ENCODE measurements at places on chromosomes 3 and 15.
A peak's percentile ranks its signal among the peaks of the same experiment; 100 is the strongest.

GRCh38 chr3:40310705-40311104 lies 1.2 kb downstream of the EIF1B start:
- DNase-seq, result peak; percentile 13

DNA sequence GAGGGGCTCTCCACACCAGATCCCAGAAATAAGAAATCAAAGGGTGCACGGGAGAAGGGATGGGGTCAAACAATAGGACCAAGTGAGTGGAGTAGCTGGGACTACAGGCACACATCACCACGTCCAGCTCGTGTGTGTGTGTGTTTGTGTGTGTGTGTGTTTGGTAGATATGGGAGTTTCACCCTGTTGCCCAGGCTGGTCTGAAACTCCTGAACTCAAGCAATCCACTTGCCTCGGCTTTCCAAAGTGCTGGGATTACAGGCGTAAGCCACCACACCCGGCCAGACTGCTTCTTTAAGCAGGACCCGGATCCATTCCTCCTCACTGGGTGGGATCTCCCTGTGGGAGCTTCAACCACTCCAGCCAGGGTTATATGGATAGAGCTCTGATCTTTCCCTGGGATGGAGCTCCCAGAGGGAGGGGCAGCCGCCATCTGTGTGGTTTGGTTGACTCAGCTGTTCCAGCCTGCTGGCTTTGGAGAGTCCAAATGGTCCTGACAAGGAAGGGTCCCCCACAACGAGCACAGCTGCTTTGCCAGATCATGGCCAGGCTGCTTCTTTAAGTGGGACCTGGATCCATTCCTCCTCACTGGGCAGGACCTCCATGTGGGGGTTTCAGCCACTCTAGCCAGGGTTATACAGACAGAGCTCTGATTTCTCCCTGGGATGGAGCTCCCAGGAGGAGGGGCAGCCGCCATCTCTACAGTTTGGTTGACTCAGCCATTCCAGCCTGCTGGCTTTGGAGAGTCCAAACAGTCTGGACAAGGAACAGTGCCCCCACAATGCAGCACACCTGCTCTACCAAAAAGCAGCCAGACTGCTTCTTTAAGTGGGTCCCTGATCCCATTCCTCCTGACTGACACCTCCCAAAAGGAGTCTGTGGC lies 9.1 kb upstream of the AVEN start:
- no peak for DNase-seq

- DNase-seq, result no peak
These were observed 130.1 kb downstream of the RYR3 start for GRCh38 chr15:33440900-33441299.

DNA sequence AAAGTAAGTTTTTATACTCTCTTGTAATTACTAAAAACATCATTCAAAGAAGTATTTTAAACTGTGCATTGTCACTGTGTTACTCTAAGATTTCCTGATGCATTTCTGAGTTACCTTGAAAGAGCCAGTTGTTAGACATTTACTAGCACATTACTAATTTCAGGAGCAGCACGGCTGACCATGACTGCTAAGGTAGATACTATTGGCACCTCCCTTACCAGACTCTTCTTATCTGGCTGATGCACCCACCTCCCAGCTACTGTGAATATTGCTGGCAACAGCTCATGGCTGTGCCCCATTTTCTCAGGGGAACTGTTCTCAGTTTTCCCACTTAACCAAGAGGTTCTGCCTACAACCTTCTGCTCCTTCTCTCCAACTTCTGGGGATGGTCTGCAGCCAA lies 29.4 kb downstream of the COL6A5 start:
- no peak for DNase-seq

DNA sequence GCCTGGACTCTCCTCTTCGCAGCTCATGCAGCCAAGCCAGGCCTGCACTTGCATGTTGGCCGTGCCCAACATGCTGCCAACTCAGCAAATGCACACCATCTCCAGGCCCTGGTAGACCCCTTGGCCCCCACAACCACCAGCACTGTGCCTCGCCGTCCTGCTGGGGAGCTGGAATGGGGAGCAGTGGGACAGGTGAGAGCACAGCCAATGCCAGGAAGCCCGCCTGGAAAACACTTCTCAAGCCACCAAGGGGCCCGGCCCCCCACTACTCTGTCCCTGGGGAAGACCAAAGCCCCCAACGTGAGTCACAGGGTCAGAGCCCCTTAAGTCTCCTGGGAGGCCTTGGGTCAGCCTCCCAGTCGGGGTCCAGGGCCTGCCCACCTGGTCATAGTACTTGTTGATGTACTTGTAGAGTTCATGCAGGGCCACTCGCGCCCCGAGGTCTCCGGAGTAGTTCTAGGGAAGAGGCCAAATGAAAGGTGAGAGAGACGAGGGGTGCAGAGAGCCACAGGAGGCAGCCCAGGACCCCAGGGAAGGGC lies 24.5 kb downstream of the PLXNB1 start:
- DNase-seq, result no peak

DNA sequence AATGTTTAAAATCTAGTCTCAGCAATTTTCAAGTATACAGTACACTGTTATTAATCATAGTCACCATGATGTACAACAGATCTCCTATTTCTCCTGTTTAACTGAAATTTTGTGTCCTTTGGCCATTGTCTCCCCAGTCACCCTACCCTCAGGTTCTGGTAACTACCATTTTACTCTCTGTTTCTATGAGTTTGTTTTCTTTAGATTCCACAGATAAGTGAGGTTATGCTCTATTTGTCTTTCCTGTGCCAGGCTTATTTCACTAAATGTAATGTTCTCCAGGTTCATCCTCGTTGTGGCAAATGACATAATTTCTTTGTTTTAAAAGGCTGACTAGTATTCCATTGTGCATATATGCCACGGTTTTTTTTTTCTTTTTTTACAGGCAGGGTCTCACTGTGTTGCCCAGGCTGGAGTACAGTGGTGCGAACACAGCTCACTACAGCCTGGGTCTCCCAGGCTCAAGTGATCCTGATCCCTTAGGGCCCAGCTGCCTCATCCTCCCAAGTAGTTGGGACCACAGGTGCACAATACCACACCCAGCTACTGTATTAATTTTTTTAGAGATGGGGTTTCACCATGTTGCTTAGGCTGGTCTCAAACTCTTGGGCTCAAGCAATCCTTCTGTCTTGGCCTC lies 50.0 kb downstream of the RAB7A start:
- DNase-seq, result no peak

GRCh38 chr3:65005486-65005885 lies 317.7 kb upstream of the ADAMTS9 start:
- DNase-seq, result no peak

GRCh38 chr15:60781211-60781713 lies 302.3 kb upstream of the ICE2 start:
- DNase-seq, result no peak

DNA sequence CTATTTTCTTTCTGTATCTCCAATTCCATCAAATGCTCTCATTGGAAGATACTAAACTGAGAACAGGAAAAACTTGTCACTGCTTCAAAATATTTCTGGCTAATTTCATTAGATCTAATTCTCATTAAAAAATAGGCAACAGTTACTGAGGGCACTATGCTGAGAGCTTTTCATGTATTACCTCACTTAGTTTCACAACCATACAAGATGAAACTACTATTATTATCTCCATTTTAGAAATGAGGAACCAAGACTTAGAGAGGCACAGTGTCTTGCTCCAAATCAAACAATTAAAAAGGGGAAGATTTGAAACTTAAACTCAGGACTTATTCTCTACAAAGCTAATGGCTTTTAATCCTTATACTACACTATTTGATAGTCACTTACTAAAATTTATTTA lies 7.2 kb upstream of the OTOL1 start:
- DNase-seq, result no peak

DNA sequence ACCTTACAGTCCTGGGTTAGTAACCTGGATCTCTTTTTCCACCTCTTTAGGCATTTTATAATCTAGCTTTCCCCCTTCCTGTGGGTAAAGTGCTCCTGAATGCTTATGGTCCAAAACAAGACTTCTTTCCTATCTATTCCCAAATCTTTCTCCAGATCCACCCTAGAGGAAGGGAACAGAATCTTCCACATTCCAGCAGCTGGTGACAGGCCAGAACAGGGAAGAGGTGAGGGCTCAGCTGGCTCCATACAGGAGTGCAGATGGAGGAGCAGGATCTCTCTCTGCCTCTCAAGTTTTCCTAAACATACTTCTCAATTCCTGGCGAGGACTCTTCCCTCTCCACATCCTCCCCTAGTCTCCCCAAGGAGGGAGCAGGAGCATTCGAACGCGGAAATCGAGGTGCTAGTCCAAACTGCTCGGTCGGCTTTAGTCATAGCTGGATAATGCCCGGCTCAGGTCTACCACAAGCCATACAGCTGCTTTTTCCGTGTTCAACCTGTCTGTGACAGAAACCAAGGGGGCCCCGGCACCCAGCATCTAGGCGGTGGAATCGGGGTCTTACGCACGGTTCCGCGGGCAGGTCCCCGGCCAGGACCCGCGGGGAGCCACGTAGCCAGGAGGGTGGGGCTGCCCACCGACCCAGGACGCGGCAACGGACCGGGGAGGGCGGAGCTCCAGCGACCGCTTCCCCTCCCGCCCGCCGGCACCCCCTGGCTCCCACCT lies 4.0 kb downstream of the RASSF1 start:
- peak; percentile 78 for DNase-seq

DNA sequence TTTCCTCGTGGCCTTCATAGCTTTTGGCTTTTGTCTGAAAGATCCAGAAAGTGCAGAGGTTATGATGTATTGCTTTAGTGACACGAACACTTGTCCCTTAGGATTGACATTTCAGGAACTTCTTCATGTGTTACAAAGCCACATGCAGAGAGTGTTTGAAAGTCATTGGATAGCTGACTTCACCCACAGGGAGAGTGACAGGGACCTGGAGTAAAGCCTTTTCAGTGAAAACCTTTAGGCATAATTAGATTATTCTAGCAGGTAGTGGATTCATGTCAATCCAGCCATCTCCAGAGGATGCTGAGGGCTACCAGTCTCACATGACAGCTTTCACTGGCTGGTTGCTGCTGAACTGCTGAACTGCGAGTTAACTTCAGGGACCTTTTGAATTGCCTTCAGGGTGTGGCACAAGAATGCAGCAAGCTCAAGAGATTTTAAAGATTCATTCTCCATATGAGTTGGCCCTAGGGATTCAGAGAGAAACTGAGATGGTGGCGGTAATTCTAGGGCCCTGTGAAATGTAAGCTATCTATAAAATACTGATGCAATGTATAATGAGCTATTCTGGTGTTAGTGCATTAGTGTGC lies 267.0 kb upstream of the GOLIM4 start:
- DNase-seq, result no peak

DNA sequence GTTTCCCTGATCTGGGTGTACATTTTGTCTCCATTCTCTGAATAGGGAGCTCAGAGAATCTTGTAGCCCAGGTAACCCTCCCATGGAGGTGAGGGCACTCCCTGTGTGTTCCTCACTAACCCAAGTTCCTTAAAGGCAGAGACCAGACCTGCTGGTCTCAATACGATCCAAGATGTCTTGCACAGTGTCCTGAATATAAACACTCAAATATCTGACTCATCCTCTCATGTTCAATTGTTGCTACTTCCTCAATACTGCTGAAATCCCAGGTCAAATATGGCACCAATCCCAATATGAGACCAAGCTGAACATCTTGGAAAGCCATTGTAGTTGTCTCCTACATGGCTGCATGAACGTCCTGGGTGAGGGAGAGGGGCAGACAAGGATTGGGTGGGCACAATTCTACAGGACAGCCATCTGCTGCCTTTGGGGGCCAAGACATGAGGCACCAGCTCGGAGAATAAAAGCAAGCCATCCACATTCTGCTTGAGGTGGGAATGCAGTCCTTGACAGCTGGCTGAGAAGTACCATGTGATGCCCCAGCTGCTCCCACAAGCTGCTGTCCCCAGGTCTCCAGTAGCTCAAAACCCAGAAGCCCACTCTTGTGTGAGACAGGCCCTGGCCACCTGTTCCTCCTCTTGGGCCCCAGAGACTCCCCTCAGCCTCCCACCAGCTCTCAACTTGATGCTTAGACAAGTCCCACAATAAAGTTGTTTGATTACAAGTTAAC lies 18.2 kb downstream of the TBC1D2B start:
- DNase-seq, result peak; percentile 1

DNA sequence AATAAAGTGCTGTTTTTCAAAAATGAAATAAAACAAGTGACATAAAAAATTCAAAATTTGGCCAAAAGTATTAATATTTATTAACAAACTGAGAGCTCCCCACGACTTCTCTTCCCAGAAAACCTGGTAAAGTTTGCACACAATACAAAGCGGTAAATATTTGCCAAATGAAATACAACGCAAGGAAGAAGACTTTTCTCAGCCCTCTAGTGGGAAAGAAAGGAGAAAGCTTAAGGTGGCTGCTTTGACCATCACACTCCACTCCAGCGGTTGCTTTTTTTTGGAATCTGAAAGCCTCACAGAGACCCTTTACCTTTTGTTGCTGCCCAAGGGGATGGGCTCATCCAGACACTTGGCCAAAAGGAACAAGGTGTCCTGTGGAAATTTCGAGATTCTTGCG lies 1.1 kb upstream of the GK5 start:
- no peak for DNase-seq
